ENCODE measurements at places on chromosomes 13 and 19.

DNA sequence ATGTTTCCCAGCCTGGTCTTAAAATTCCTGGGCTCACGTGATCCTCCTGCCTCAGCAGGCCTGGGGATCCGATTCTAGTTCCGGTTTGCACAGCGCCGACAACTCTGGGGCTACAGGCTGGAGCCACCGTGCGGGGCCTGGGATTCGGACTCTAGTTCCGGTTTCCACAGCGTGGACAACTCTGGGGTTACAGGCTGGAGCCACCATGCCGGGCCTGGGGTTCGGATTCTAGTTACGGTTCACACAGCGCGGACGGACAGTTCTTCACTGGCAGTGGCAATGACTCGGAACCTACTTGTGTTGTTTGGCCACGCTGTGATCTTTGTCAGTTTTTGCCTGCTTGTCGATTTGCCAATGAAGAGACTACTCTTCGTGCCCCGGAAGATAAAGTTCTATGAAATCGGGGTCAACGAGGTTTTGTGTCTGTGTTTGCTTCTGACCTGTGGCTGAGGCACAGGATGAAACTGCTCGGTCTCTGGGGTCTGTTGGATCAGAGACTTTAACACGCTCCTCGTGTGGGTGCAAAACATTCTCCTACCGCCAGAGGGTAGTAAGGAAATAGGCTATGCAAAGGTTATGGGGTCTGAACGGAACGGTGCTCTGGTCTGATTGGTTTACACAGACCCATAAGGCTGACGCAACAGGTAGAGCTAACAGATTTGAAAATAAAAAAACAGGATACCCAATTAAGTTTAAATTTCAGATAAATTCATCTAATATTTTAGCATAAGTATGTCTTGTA, 12.1 kb upstream of the ZSCAN1 start:
- no peak for DNase-seq

DNA sequence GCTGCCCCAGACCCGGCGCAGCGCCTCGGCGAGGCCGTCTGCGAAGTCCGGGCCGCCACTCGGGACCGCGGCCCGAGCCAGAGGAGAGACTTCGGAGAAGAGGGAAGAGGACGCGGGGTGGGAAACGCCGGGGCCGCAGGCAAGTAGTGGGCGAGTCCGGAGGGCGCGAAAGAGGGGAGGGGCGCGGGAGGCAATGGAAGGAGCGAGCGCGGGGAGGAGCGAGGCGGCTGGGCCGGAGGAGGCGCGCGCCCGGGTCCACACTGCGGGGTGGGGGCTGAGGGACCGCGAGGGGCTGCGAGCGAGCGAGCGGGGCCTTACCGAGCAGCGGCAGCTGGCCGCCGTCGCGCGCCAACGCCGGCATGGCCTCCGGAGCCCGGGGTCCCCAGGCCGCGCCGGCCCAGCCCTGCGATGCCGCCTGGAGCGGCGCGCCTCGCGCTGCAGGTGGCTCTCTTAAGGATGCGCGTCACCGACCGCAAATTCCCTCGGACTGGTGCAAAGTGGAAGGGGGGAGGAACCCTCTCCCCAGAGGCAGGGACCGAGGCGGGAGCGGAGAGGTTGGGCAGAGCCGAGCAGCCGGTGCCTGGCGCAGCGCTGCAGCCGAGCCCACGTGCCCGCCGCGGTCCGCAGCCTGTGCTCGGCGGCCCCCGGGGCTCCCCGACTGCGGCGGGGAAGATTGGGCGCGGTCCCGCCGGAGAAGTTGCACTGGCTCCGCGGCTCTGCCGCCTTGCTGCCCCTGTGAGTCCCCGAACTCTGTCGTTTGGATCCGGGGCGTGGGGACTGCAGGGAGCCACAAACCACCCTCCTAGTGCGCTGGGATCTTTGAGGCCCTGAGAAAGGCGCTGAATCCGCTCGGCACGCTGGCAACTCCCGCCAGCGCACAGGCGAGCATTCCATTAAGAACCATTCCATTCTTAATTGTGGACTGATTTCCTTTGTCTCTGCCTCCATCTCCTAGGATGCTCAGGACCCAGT, at the start of gene FLT3:
TSS of gene FLT3 (minus strand) at position 427 of the 972 bp plus-strand sequence. CDS start at position 361, 66 bp downstream.
- DNase-seq, result no peak

GRCh38 chr19:2775556-2776430, 7.3 kb downstream of the SGTA start:
- peak; percentile 37 for DNase-seq

DNA sequence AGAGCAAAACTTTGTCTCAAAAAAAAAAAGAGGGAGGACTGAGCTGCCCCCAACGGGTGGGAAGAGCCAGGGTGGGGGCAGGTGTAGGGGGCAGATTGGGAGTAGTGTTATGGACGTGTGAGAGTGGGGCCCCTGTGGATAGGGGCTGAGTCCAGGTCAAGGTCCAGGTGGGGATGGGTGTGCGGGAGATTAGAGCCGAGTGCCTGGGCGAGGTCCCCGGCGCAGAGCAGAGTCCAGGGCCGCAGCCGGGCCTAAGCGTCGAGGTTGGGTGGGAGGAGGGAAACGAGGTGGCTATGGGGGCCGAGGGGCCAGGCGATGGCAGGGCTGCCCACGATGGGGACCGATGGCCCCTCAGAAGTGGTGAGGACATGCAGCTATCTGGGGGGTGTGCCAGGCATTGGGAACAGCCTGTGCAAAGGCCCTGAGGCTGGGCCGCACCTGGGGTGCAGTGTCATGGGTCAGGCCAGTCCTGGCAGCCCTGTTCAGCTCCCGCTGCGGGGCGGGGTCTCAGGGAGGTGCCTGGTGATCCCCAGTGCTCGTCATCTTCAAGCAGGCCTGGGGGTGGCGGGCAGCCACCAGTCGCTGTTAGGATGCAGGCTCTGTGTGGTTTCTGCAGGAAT, 12.3 kb upstream of the MISP start:
- DNase-seq, result no peak

DNA sequence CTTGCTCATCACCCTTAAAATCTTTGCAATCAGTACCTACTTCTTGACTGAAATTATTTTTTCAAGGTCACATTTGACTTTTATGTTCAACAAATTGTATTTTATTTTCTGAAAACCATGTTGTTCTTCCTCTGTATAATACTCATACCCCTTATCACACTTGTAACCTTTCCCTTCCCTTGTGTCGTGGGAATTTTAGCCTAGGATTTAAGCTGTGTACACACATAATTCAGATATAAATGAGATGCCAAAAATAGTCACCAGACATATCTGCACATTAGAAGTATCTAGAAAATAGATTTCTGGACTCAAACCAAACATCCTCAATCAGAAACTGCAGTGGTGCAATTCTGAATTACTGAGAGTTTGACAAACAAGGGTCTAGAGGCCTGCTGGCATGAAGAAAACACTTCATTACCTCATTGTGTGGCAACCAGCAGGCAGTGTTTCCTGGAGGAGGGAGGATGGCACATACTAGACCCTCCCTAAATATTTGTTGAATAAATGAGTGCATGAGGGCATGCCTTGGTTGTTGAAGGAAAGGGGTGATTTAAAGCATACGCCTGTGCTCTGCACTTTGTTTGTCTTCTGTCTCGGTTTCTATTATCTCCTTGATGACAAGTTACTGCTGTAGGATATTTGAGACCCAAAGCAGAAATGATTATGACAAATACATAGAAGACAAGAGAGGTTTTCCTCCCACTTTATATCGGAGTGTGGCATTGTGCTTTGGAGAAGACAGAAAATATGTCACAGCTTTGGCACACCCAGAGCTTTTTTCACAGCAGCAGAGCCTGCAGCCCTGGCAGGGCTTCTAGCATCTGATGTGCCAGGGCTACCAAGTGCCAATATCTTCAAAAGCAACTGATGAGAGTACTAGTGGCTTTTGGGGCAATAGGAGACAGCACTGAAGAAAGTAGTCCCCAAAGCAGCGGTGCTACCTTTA, 881.1 kb downstream of the PCDH9 start:
- DNase-seq, result no peak

- DNase-seq, result no peak
These were observed 27.2 kb downstream of the COMP start for GRCh38 chr19:18763674-18764590.

GRCh38 chr13:76954538-76954937, 6.2 kb downstream of the ACOD1 start:
- DNase-seq, result no peak

- DNase-seq, result no peak
These were observed 117.9 kb downstream of the URI1 start for GRCh38 chr19:30059741-30060457.

DNA sequence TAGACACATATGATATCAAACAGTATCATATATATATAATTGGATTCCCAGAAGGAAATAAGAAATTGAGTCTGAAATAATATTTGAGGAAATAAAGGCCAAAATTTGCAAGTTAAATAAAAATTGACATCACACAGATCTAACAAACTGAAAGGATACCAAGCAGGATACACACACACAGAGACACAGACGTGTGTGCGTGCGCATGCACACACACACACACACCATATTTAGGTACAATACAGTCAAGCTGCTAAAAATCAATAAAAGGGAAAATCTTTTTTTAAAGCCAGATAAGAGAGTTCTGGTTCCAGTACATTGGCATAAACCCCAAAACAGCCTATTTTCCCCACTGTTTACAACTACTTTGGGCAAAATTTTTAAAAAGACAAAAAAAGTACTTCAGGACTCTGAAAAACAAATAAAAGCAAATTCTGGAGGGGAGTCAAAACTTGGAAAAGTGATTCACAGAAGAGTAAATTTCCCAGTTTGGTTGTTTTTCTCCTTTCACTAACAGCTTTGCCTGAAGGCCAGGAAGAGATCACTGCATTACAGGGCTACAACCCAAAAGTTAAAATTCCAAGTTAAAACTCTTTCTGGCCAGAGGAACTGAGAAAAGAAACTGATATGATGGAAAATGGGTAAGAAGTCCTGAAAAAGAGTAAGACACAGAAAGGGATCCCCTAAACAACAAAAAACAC, 16.2 kb downstream of the MYCBP2 start:
- DNase-seq, result no peak

DNA sequence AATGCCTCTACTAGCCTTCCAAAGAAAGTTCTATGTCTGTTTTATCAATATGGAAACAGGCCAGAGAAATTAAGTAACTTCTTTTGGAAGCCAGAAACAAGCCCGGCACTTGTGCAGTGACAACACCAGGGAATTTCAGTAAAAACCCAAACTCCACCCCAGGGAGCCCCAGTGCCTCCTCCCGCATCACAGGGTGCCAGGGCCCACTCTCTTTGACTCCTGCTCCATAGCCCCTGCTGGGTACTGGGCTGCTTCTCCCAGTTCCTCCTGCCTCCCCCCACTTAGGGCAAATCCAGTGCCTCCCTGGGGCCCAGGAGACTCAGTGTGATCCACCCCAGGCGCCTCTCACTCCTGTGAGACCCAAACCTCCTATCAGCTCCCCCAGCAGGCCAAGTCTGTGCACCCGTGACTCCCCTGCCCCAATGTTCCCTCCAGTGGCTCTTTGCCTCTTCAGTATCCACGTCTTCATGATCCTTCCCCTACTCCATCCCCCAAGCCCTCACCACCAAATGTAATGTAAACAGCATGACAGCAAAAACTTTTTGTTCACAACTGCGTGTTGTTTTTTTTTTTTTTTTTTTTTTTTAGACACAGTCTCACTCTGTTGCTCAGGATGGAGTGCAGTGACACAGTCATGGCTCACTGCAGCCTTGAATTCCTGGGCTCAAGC, 2.3 kb upstream of the FFAR3 start:
- DNase-seq, result no peak

GRCh38 chr13:113063091-113063491, 42.5 kb upstream of the F7 start:
- no peak for DNase-seq

DNA sequence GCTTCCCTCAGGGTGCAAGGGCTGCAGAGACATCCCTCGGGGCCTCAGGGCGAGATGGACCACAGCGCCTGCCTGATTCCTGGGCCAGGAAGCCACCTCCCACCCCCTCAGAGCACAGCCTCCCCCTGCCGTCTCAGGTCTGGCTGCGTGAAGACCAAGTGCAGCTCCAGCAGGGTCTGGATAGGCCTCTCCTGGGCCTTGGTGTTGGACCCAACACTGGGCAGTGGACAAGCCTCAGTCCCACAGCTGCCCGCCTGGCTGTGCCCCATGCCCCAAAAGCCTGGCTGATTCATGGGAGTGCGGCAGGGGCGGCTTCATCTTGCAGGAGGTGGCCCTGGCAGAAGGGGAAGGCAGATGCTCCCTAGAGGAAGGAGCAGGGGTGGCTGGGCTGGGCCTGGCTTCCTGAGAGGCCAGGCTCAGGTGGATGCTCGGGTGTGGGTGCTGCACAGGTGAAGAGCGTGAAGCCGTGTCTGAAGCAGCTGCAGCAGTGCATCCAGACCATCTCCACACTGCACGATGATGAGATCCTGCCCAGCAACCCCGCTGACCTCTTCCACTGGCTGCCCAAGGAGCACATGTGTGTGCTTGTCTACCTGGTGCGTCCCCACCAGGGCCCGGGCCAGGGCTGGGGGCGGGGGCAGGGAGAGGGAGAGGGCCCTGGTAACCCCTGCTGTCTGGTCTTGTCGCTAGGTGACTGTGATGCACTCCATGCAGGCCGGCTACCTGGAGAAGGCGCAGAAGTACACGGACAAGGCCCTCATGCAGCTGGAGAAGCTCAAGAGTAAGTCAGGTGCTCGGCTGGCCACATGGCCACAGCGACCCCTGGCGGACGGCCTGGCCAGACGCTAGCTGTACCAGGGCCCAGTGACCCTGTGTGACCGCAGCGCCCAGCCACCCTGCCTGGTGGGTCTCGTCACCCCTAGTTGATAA, 21.7 kb downstream of the MAU2 start:
- no peak for DNase-seq

- DNase-seq, result no peak
These were observed 10.3 kb downstream of the TSSK6 start for GRCh38 chr19:19504754-19505668.

- DNase-seq, result no peak
These were observed 237.4 kb downstream of the LMO7 start for GRCh38 chr13:75873494-75873893.

DNA sequence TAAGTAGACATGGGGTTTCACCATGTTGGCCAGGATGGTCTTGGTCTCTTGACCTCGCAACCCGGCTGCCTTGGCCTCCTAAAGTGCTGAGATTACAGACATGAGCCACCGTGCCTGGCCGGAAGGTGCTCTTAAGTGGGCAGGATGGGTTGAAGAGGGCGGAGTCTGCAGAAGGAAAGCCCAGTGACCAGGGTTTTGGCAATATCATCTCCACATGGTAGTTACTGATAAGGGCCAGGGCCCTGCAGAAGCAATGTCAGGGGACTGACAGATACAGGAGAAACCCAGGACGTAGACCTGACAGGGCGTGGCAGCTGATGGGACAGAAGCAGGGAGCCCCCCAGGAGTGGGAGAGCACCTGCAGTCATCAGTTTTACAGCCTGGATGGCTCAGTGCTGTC, 45.7 kb upstream of the RNF113B start:
- no peak for DNase-seq
